ENCODE measurements at places on chromosomes 3 and 15. TPM values are rescaled to one million over a fixed set of nuclear protein-coding genes. Genes with fewer than 3 reads are reported as not detected.

Gene SERPINI1
- 2.9 TPM for total RNA-seq

Gene CLEC3B
- total RNA-seq, result 7.0 TPM

Gene GUCA1C
- not detected for total RNA-seq

Gene SOX2
- total RNA-seq, result 0.69 TPM

Gene ABCF3
- total RNA-seq, result 65.2 TPM

Gene RARRES1
- 49.1 TPM for total RNA-seq

GRCh38 chr3:24818055-24818454 lies 323.4 kb upstream of the THRB start:
- no peak for DNase-seq
- H3K27me3 ChIP-seq, result no peaks in the 10 kb centered on the region
- no peak overlapping the region for H3K27ac ChIP-seq
- H3K4me1 ChIP-seq, result no peaks in the 10 kb centered on the region

- DNase-seq, result no peak
- no peak overlapping the region for H3K4me3 ChIP-seq
- no peaks in the 10 kb centered on the region for H3K27me3 ChIP-seq
- no peaks in the 10 kb centered on the region for H3K4me1 ChIP-seq
Observed at GRCh38 chr3:101813817-101814440, 34.9 kb downstream of the NXPE3 start.

DNA sequence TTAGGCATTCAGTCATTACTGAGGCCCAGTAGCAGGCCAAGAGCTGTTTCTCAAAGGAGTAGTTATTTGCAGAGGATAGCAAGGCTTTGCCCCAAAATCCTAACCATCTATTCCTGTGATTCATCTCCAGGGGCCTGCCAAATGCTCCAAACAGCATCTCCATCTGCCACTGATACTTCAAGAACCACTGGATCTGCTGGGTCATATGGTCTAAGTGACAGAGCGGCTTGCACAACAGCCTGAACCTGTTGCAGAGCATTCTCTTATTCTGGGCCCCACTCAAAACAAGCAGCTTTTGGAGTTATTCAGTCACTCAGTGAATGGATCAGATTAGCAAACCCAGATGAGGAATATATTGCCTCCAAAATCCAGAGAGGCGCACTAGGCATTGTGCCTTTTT lies 68.8 kb upstream of the ALDH1A3 start:
- DNase-seq, result no peak
- no peaks in the 10 kb centered on the region for H3K4me1 ChIP-seq
- no peaks in the 10 kb centered on the region for H3K27me3 ChIP-seq
- H3K36me3 ChIP-seq, result no peaks in the 10 kb centered on the region

GRCh38 chr3:123085932-123086627 lies 19.3 kb downstream of the PDIA5 start:
- no peak overlapping the region for H3K27ac ChIP-seq
- no peaks in the 10 kb centered on the region for H3K27me3 ChIP-seq
- no peak overlapping the region for H3K4me3 ChIP-seq
- peaks cover 60% of the 10 kb centered on the region for H3K4me1 ChIP-seq
- DNase-seq, result no peak

DNA sequence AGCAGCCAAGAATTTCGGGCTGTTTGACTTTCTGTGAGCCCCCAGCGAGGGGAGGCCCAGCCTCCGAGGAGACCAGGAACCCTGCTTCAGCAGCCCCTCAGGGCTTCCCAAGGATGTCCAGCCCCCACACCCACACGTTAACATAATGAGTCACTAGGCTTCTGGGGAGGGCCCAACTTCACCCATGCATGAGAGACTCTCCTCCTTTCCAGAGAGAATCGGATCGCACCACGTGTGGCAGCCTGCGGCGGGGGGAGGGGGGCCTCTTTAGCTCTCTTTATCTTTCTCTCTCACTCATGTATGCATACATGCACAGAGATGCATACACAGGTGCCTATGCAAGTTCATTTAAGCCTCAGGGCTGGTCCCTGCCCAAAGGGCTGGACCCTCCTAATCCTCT lies 3.1 kb upstream of the AP2M1 start:
- H3K27me3 ChIP-seq, result no peaks in the 10 kb centered on the region
- no peaks in the 10 kb centered on the region for H3K36me3 ChIP-seq
- no peak overlapping the region for H3K4me3 ChIP-seq
- H3K27ac ChIP-seq, result no peak overlapping the region
- H3K4me1 ChIP-seq, result peaks cover 5% of the 10 kb centered on the region
- DNase-seq, result no peak
